ENCODE measurements at places on chromosomes 1 and 21.

- peak; percentile 61 for DNase-seq
These were observed 119.8 kb upstream of the ZBTB40 start for GRCh38 chr1:22331618-22332423.

DNA sequence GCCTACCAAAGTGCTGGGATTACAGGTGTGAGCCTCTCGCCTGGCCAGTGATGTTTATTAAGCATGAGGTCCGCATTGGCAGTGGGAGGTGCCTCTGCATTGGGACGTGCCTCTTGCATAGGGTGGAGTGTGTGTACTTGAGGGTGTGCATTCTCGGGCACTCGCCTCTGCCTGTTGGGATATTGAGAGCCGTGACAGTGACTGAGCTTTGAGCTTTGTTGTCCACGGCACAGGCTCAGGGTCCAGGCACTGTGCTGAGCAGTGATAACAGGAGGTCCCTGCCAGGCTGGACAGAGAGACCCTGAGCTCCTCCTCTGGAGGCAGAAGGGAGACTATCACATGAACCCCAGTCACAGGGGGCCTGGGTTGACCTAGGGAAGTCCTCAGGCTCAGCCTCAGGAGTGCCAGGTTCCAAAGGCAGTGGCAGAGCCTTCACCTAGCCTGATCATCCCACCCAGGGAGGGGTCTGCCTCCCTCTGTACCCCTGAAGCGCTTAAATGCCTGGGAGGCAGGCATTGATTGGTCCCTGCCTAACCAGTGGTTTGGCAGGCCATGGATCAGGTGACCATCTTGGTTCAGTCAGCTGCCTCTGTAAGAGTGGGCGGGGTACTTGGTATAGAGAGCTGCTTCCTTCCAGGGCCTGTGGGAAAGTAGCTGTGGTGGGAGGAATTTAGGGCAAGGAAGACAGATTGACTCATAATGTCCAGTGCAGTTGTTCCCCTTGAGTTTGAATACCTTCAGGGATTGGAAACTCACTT lies 213.8 kb upstream of the TMEM51 start:
- no peak for DNase-seq

DNA sequence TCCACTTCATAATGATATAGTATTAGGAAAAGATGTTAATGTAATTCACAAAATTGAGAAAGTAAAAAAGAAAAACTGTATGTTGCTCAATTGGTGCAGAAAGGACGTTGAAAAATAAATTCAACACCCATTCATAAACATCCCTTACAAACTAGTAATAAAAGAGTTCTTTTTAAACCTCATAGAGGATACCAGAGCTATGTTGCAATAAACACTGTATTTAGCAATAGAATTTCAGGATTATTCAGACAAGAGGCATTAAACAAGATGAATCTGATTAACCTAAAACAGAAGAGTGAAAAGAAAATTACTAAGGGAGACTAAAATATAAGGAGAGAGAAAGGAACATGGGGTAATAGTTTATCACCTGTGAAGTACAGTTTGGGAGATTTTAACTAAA lies 154.8 kb downstream of the NTPCR start:
- no peak for DNase-seq

DNA sequence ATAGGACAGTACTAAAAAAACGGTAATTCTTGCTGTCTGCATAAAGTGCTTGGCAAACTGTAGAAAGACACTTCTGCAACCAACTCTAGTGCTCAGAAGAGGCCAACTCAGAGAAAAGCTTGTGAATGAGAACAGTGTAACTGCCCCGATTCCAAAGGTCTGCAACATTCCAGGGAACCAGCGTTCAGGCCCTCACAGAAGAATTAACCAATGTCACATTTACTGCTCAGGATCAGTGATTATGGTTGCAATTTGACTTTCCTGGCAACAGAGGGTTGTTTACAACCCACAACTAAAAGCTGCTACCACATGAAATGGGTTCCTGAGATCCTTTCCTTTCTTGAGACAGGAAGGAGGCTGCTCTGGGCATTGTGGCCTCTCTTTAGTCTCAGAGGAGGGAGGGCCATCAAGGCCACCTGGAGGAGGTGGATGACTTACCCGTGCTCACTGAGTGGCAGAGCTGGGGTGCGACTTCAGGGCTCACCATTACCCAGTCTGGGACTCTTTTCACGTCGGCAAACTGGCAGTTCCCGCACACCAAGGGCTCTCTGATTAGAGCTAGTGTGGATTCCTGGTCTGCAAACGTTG lies 15.3 kb downstream of the SRSF4 start:
- no peak for DNase-seq

DNA sequence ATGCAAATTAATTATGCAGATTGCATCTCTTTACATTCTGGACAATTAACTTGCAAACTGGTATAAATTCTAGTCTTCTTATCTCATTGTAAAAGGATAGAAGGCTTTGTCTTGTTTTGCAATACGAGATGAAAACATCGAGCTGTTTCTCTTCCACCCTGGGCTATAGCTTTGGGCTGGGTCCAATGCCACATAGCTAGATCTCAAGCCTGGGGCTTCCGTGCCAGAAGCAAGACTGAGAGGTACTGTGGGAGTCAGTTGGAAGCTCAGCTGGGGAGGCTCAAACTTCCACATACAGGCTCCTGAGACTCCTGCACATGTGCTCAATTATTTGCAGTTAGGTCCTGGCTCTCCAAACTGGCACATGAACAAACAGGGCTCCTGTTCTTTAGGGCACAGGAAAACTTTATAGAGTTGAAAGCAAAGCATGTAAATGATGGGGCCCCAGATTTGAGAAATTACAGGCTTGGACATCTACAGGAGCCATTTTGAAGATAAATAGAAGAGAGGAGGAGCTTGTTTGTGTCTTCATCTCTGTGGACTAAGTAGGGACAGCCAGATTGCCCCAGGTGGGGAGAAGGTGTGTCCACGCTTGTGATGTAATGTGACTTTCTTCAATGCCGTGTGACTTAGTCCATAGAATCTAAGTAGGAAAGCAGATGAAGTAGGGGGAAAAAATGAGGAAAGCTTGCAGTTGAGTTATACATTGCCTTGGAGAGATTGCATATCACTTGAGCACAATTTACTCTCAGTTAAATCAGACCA lies 65.9 kb upstream of the SIPA1L2 start:
- DNase-seq = no peak

GRCh38 chr1:17561561-17561985 lies 22.1 kb downstream of the ARHGEF10L start:
- DNase-seq = no peak

- DNase-seq = peak; percentile 83
These were observed 881.5 kb downstream of the LTN1 start for GRCh38 chr21:28111151-28111619.

GRCh38 chr1:7425771-7426170 lies 345.3 kb upstream of the VAMP3 start:
- DNase-seq = no peak

DNA sequence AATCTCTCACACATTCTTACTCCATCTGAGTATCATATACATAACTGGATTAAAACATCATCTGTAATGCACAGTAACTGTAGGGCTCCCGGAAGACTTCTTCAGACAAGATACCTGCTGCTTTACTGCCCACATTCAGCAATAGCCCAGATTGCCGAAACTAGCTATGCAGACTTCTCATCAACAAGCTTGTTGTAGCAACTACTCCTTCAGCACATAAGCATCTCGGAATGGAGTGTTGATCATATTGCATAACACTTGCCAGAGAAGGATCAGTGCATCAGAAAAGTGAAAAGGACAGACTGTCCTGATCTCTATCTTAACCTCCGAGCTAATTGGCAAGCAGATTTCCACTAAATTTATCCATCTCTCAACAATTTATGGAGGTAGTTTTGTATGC lies 354.6 kb upstream of the C1orf87 start:
- DNase-seq = no peak

DNA sequence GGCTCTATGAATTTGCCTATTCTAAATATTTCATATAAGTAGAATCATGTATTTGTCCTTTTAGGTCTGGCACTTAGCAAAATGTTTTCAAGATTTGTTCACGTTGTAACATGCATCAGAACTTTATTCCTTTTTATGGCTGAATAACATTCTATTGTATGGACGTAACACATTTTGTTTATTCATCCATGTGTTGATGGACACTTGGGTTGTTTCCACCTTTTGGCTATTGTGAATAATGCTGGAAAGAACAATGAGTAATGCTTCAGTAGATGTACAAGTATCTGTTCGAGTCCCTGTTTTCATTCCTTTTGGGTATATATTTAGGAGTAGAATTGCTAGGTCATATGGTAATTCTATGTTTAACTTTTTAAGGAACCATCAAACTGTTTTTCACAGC lies 24.7 kb downstream of the SLC35A3 start:
- no peak for DNase-seq

DNA sequence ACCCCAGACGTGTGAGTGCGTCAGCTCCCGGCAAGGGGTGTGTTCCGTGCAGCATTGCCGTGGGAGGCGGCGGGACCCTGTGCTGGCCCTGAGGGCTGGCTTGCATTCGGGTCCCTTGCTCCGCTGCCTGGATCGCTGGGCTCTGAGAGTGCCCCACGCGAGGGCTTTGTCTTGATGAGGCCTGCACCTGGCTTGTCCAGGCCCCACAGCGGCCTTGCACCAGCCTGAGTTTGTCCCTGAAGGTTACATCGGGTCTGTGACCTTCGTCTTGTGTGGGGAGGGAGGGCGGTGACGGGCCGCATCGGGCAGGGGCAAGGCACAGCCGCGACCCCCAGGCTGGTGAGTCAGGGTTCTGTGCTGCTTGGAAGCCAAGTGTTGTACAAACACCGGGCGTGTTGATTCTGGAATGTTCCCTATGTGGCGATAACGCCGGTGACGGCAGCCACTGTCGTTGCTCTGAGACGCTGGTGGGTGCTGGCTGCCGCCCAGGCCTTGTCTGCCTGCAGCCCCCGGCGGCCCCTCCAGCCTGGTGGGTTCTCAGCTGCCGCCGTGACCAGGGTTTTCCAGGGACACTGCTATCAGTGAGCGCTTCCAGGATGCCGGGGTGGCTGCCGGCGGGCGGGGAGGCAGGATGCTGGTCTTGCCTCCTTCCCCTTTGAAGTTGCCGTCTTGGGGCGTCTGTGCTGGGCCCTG lies 42.9 kb downstream of the SLX9 start:
- DNase-seq = no peak

- DNase-seq = no peak
These were observed 30.3 kb downstream of the YARS1 start for GRCh38 chr1:32786856-32787255.

DNA sequence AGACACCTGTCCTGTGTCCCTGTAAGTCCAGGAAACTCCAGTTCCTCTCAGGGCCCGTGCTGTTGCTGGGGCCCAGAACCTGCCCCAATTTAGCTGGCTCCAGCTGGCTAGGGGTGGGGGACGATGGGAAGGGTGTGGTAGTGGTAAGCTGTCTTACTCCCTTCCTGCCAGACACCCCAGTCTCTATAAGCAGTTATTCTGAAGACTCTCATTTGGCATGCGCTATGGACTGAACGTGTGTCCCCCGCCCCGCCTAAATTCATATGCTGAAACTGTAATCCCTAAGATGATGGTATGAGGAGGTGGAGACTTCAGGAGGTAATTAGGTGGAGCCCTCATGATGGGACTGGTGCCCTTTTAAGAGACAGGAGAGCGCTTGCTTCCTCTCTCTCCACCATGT lies 82.0 kb downstream of the MAP3K7CL start:
- DNase-seq = no peak

- DNase-seq = no peak
These were observed 207.1 kb downstream of the NFIA start for GRCh38 chr1:61289232-61290098.

GRCh38 chr1:201389051-201389450 lies 10.1 kb downstream of the LAD1 start:
- no peak for DNase-seq

DNA sequence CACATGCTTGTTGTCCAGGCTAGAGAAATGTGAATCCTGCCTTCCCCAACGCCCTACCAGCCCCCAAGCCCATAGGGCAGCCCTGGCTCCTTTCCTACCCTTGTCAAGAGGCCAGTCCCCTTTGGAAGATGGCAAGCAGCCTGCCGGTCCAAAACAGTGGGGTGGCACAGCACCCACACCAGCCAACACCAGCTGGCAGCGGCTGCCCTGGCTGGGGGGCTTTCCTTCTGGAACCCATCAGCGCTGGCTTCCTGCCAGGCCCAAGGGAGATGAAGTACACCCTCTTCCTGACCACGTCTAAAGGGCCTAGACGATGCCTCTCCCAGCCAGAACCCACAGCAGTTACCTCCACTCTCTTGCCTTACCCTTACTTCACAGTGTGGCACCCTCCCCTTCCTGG lies 24.2 kb downstream of the KCNN3 start:
- DNase-seq = no peak

- DNase-seq = peak; percentile 3
These were observed 73.3 kb upstream of the IRF2BP2 start for GRCh38 chr1:234683127-234683860.

GRCh38 chr1:228360533-228361313 lies 45.9 kb downstream of the TRIM11 start:
- DNase-seq = no peak

DNA sequence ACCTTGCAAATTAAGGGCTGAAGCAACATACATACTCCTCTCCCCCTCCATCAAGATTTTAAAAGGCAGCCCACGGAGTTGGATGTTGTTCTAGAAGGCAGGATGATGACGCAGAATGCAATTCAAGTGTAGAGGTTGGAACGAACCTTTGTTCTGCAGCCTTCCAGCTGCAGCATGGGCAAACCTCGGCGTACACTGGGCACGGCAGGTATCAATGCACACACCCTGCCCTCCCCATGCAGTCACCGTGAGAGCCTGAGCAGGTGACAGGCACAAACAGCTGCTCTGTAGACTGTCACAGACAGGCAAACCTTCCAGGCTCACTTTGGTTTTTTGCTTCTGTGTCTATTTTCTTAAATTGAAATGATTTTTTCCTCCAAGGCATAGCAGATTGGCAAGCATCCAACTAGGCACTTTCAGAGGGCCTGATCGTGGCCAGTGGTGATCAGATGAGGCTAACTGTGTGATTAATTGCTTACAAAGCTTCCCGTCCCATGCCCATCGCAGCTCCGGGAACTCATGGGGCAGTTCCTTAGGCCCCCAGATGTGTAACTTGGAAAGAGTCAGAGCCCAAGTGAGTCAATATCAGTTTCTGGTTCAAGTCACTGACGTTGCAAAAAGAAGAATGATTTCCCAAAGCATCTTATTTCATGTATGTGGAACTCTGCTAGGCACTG lies 82.3 kb downstream of the ITPKB start:
- no peak for DNase-seq

GRCh38 chr1:200242110-200243041 lies 167.5 kb downstream of the ZNF281 start:
- DNase-seq = no peak

DNA sequence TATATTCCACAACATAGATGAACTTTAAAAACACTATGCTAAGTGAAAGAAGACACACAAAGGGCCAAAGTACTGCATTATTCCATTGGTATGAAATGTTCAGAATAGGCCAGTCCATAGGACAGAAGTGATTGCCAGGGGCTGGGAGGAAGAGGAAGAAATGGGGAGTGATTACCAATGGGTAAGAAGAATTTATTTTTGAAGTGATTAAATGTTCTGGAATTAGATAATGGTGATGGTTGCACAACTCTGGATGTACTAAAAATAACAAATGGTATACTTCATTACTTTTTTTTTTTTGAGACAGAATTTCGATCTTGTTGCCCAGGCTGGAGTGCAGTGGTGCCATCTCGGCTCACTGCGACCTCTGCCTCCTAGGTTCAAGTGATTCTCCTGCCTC lies 61.7 kb downstream of the CHD5 start:
- no peak for DNase-seq
